ENCODE measurements at places on chromosomes 5 and 9.

GRCh38 chr9:107784235-107784958, 294.8 kb upstream of the KLF4 start:
- DNase-seq = peak; percentile 17

- DNase-seq = no peak
Measured at GRCh38 chr5:143601917-143602333, 198.4 kb upstream of the NR3C1 start.

DNA sequence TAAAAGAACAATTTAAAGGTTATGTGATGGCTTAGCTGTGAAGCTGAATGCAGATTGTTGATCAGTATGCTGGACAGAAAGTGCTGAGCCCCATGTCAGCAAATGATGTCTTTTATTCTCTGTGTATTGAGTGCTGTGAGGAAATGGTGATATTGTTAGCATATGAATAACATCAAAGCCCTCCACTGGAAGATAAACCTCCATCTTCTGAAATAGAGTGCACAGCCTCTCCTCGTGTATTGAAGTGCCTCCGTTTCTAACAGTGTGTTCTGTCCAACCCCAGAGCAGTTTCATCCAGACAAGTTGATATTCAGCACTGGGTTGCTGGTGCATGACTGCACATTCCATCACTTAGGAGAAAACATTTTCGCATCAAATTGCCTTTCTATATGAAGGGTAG, 242.9 kb downstream of the CSNK1G3 start:
- DNase-seq = peak; percentile 41

- no peak for DNase-seq
Measured at GRCh38 chr9:77959803-77960202, 71.8 kb downstream of the GNAQ start.

DNA sequence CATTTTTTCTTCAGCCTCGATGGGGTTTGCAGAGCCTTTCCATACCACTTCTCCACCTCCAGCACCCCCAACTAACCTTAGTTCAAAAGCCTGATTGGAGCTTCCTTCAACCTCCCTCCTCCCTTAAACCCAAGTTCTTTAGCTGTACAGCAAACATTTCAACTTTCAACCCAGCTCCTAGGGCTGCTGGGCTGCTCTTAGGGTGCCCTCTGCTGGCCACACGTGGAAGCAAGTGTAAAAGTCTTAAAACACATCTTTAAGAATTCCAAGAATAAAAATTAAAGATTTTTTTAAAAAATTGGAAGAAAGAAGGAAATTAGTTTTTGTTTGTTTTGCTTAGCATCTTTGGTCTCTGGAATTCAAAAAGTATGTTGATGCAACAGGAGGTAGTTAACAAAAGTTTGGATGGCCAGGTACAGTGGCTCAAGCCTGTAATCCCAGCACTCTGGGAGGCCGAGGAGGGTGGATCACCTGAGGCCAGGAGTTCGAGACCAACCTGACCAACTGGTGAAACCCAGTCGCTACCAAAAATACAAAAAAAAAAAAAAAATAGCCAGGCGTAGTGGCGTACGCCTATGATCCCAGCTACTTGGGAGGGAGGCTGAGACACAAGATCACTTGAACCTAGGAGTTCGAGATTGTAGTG, 15.5 kb upstream of the HSD17B3 start:
- peak; percentile 69 for DNase-seq

DNA sequence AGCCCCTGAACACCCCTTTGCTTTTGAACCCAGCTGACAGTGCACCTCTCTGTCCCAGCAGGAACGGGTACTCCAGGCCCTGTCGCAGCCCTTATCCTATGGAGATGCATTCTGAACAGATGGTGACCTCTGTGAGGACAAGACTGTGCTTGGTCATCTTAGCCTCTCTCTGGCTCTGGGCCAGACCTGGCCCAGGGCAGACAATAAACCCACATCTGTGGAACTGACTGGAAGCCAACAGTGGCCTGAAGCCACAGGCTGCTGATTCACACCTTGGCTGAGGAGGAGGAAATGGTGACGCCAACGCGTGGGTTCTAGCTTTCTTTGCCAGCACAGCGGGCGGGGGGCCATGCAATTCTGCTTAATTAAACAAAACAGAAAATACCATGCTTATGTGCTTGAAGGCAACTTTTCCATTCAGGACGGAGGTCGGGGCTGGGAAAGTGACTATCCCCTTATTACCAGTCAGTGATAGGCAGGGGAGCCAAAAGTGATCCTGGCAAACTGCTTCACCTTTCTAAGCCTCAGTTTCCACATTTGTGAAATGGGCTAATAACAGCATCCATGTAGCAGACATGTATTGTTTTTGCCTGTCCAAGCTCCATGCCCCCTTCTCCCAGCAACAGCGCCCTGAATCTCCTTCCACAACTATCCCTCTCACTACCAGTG, 10.8 kb downstream of the SH3PXD2B start:
- peak; percentile 98 for DNase-seq

GRCh38 chr5:83485842-83486241, 14.3 kb downstream of the VCAN start:
- DNase-seq = no peak

DNA sequence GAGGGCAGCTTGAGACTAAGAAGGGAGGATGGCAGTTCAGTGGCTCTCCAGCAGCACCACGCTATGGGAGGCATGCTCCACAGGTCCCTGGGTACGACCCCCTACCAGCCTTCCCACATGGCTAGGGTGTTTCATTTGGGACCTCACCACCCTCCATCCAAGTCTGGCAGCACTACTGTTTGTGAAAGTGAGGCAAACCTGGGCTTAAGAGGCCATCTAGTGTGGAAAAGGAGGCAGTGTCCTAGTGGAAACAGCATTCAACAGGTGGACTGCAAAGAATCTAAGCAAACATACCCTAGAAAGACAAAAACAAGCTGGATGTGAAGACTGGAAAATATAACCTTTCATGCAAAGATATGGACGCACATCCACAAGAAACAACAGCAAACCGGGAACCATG, 4.8 kb upstream of the C5orf47 start:
- peak; percentile 7 for DNase-seq

GRCh38 chr9:124283228-124283814, 25.6 kb downstream of the NEK6 start:
- DNase-seq = no peak

DNA sequence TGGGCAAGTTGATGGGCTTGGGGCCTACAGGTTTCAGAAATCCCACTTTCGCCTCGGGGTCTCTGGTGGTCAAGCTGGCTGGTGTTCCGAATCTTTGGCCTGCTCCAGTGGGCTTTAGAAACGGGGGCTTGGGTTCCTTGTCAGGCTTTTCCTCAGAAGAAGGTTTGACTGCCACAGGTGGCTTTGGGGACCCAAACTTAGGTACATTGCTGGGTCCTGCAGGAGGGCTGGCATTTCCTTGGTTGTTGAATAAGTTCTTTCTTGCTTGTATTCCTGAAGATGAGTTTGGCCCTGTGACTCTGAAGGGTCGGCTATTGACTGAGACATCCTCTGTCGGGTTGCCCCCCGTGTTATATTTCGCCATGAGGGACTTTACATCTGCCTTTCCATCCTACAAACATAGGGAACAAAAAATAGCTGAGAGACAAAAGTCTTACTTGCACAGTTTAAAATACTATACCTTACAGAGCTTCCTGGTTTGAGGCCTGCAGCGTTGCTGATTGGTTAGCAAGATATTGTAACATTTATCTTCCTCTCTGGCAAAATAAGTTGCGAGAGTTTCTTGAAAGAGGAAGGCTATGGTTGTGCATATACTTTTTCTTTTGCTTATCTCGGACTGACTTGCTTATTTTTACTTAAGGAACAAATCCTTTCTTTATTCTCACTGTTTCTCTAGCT, 16.6 kb downstream of the FYB1 start:
- DNase-seq = no peak

- DNase-seq = no peak
Measured at GRCh38 chr9:89361816-89362646, 43.7 kb downstream of the SECISBP2 start.

DNA sequence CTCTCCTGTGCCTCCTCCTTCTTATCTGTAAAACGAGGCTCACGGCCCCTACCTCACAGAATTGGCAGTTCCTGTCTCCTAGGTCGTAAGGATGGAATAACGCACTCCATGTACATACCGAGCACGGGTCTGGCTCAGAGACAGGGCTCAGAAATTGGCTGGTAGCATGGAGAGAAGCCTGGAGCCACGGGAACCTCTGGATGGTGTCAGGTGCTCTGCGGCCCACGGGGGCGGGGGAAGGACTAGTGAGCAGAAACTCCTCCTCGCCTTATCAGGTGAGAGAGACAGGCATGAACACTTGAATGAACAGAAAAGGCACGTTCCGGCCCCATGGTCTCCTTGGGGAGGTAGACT, 15.4 kb upstream of the C5orf47 start:
- DNase-seq = no peak

- no peak for DNase-seq
Measured at GRCh38 chr5:59874675-59875074, 18.9 kb downstream of the PDE4D start.

GRCh38 chr9:114231719-114232449, 76.5 kb downstream of the COL27A1 start:
- no peak for DNase-seq

DNA sequence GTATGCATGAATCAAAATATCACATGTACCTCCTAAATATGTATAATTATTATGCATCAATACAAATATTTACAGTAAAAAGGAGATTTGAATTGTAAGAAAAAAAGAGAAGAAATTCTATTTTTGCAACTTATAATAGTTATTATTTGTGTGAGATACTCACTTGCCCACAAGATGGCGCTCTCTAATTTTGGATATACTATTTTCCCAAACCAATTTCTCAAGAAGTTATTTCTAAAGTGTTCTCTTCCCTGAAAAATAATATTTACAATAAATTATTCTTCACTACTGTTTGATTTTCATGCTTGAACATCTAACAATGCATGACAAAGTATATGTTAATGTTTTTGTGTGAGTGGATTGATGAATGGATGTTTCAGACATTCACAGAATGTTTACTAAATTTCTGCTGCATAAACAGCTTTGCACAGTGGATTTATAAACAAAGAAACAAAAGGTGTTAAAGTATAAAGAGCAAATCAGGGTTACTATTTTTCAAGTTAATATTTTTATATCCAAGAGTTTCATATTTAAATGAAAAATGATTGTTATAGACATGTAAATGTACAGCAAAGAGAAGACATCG, 503.4 kb downstream of the PDE4D start:
- peak; percentile 37 for DNase-seq

DNA sequence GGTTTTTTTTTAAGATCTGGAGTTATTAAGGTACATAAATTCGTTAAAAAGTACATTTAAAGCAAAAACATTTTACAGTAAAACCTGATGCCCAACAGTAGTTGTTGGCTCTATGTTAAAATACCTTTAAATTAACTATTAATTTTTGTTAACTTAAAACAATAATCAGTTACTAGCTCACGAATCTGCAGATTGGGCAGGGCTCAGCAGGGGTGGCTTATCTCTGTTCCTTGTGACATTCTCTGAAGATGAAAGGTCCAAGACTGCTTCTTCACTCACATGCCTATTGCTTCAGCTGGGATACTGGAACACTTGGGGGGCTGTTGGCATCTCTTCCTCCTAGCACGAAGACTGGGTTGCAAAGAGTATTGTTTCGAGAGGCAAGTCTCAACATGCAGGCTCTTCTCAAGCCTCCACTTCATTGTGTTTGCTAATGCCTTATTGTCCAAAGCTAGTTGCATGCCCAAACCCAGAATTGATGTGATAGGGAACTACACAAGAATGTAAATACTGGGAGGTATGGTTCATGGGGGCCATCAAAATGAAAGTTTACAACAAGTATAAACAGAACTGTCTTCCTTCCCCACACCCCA, 46.6 kb downstream of the MAP3K1 start:
- no peak for DNase-seq

- DNase-seq = no peak
Measured at GRCh38 chr5:132865668-132866341, 464 bp downstream of the GDF9 start.

- no peak for DNase-seq
Measured at GRCh38 chr5:1009359-1010180, 968 bp downstream of the NKD2 start.

DNA sequence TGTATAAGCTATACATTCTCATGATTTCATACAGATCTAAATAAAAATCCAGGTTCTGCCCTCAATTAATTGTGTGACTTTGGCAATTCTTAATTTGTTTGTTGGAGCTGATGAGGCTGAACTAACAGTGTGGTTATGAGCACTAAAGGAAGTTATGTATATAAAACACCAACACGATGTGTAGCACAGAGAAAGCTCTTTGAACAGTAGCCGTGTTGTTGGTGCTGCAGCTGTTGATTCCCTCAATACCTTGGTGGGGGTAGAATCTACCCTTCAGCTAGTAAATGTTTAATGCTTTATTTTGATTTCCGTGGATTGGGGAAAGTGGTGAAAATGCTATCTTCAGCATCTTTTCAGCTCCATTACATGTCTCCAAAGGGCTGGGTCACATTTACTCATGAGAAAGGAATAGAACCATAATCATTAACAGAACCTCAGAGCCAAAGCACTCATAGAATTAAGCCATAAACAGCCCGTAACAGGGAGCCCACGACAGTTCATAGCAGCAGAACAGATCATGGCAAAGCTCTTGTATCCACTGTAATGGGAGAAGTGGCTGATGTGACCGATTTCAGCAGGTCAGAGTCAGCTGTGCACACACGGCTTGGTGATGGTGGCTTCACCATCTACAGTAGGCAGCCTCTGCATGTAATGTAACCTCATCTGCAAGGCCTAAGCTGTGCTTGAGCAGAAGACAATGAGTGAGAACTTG, 332.7 kb downstream of the DIRAS2 start:
- DNase-seq = no peak

- no peak for DNase-seq
Measured at GRCh38 chr5:1227667-1228066, 2.5 kb downstream of the SLC6A18 start.

GRCh38 chr9:18324928-18325745, 148.8 kb upstream of the ADAMTSL1 start:
- DNase-seq = no peak

- no peak for DNase-seq
Measured at GRCh38 chr5:10874541-10874940, 113.5 kb upstream of the DAP start.

DNA sequence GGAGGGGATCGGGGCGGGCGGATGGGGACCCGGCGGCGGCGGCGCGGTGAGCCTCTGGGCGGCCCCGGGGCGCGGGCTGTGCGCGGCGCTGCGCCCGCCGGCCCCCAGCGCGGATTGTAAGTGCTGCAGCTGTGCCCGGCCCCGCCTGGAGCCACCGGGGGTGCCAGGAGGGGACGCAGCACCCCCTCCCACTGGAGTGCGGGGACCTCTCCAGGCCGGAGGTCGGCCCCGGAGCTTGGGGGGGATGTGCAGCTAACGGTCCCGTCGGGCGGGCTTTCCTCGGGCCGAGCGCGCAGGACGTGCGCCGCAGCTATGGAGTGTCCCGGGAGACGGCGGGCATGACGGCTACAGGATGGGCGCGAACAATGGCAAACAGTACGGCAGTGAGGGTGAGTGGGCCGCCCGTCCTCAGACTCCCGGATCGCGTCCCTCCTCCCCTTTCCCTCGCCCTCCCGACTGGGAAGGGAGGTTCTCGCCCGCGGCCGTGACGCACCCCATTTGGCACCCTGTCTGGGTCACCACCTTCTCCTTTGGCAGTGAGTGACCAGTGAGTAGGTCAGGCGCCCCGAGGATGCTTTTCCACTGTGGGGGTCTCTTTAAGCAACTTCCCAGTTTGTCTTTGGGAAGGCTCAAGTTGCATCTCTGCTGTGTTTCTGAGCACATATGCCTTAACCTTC, 483 bp downstream of the FBXL7 start:
- peak; percentile 46 for DNase-seq

GRCh38 chr9:77176106-77176505, 1.2 kb upstream of the VPS13A start:
- DNase-seq = no peak

Measured in astrocyte of the spinal cord (primary cell).